ENCODE measurements at places on chromosomes 5 and 9.

GRCh38 chr5:123035918-123036390, 571 bp downstream of the PPIC start:
- no peaks in the 10 kb centered on the region for H3K36me3 ChIP-seq
- peak; percentile 76 for DNase-seq
- H3K27ac ChIP-seq = peak overlapping the region; percentile 29
- no peaks in the 10 kb centered on the region for H3K27me3 ChIP-seq
- H3K4me3 ChIP-seq = peak overlapping the region; percentile 67
- peaks cover 6% of the 10 kb centered on the region for H3K4me1 ChIP-seq

DNA sequence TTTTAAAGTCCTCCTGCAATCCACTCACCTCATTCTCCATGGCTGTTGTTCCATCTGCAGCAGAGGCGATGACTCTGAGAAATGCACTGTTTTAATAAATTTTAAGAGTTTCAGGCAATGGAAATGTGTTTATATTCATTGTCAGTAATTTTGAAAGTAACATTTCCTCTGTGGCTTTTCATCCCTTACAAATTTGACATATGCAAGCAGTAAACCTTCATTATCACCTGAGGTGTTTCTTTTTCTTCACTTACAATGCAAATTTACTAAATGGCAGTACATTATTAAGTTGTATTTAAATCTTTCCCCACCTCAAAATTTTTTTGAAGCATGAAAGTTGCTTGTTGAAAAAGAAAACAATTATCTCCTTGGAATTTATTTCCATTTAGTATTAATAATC, 136.9 kb downstream of the DIRAS2 start:
- no peak overlapping the region for H3K4me3 ChIP-seq
- no peaks in the 10 kb centered on the region for H3K36me3 ChIP-seq
- no peak overlapping the region for H3K27ac ChIP-seq
- no peak for DNase-seq
- H3K27me3 ChIP-seq = no peaks in the 10 kb centered on the region

DNA sequence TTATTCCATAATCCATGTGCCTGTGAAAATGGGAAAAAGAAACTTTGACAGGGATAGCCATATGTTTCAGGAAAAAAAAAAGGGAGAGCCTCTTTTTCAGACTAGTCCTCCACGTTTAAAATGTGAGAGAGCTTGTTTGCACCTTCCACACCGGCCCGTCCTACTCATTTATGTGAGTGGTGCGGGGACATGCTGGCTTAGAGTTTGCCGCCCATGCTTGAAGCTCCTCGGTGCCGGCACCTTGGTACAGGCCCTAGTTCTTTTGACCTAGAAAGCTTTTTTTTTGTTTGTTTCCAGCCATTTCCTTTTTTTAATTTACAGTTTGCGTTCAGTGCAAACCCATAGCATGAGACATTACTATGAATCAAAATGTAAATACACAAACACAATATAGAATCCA, 27.8 kb downstream of the PSAT1 start:
- no peaks in the 10 kb centered on the region for H3K4me1 ChIP-seq
- H3K4me3 ChIP-seq = no peak overlapping the region
- DNase-seq = no peak
- H3K27me3 ChIP-seq = no peaks in the 10 kb centered on the region
- no peak overlapping the region for H3K27ac ChIP-seq
- H3K36me3 ChIP-seq = peaks cover 91% of the 10 kb centered on the region

- no peak overlapping the region for H3K27ac ChIP-seq
- no peak for DNase-seq
- H3K27me3 ChIP-seq = no peaks in the 10 kb centered on the region
- H3K36me3 ChIP-seq = no peaks in the 10 kb centered on the region
Observed at GRCh38 chr9:78682216-78682615, 385.3 kb downstream of the PSAT1 start.

DNA sequence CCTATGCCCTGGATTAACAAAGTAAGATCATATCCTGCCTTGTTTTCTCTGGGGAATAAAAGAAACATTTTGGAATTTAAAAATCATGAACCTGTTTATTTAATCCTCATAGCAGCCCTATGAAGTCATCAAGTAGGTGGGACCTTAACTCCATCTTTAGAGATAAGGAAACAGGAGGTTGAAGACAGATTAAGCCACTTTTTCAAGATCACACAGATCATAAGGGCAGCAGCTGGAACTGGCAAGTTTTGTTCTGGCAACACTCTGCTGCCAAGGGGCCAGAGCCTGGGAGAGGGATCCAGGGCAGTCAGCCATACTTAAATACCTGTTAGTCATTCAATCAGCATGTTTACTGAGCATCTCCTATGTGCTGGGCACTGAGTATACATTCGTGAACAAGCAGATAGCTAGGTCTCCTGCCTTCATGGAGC, 63.7 kb downstream of the SLC1A1 start:
- H3K4me1 ChIP-seq = no peaks in the 10 kb centered on the region
- DNase-seq = no peak
- H3K27me3 ChIP-seq = no peaks in the 10 kb centered on the region
- H3K36me3 ChIP-seq = no peaks in the 10 kb centered on the region
- no peak overlapping the region for H3K4me3 ChIP-seq
- H3K27ac ChIP-seq = no peak overlapping the region

DNA sequence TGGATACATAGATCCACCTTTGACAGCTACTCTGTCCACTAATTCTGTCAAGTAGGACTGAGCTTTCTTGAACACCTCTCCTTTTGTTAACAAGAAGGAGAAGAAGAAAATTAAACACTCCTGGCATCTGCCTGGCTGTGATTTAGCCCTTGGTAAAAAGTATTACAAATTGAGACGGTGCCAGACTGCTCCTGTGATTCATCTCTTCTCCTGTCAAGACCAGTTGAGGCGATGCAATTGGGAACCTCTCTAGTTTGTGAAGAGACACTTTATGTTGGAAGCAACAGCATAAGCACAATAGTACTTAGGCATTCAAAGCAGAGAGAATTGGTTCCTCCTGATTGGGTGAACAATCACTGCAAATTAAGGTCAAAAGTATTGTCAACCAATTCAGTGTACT, 72.7 kb downstream of the GHR start:
- H3K4me1 ChIP-seq = peaks cover 11% of the 10 kb centered on the region
- H3K36me3 ChIP-seq = no peaks in the 10 kb centered on the region
- no peaks in the 10 kb centered on the region for H3K27me3 ChIP-seq
- no peak overlapping the region for H3K27ac ChIP-seq
- no peak overlapping the region for H3K4me3 ChIP-seq

DNA sequence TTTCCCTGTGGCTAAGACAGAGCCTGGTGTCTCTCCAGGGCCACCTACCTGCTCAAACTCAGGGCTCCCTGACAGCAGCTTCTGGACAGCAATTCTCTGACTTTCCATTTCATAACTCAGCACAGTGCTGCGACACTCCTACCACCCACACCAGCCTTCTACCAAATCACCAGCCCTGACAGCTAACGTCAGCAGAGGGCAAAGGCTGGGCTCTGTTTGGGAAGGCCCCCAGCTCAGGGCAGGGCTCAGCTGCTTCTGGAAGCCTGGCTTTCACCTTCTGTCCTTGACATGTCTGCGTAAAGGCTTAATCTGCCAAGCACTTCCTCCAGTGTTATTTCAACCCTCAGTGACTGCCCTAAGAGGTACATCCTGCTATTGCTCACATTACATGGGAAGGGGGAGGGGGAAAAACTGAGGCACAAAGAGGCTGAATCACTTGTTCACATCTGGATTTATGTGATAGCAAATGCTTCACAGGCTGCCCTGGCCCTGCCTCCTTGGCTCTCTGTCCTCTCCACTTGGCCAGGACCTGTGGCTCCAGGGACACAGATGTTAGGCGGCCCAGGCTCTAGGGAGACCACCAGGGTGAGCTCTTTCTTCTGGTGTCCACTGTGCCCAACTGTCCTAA, 102.5 kb upstream of the PANK3 start:
- H3K36me3 ChIP-seq = no peaks in the 10 kb centered on the region
- no peak overlapping the region for H3K4me3 ChIP-seq
- H3K4me1 ChIP-seq = no peaks in the 10 kb centered on the region

DNA sequence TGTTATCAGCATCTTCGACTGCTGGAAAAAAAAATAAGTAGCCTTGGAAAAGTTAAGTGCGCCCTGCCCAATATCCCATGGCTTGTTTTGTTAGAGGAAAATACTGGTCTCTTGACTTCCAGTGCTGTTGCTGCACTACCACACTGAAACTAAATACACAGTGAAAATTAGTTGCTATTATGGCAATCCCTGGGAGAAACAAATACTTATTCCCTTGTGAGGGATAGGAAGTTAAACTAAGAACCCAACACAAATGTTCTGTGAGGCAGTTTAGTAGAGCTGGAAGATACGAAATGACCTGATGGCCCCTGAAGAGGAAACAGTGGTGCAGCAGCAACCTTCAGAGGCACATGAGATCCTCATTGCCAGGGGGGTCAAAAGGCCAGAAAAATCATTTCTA, 164.0 kb downstream of the ARL15 start:
- DNase-seq = no peak
- no peak overlapping the region for H3K27ac ChIP-seq
- no peaks in the 10 kb centered on the region for H3K4me1 ChIP-seq
- H3K27me3 ChIP-seq = no peaks in the 10 kb centered on the region
- H3K36me3 ChIP-seq = no peaks in the 10 kb centered on the region

DNA sequence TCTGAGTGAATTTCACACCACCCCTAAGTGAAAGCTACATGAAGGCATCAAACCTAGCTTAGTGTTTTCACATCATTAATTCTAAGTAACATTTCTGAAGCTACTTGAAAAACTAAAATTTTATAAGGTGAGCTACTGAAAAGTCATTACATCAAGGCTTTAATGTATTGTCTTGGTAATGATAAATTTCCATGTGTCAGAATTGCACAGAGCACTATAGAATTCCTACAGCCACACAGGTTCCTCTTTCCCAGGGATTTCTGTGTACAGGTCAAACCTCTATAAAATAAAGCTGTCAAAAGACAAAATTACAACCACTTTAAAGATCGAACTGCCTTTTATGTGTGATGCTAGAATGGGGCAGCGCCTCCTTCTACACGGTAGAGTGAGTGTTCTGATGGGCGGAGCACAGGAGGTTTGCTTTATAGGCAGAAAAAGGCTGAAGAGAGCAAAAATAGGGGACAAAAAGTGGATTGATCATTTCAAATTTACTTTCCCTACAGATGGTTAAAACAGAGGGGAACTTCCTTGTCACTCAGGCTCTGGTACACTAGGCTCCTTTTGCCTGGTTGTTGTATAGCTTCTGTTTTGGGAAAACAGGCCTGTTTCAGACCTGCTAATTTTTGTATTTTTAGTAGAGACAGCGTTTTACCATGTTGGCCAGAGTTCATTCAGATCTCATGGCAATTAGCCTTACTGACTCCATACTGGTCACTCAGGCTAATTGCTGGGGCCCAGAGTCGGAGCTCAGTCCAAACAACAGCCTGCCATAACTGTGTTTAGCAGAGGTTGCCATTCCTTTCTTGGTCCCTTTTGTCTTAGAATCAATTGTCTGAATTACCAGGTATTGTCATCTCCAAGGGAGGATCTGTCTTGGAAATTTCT, 102.5 kb upstream of the BASP1 start:
- H3K4me3 ChIP-seq = no peak overlapping the region
- H3K27ac ChIP-seq = no peak overlapping the region
- H3K27me3 ChIP-seq = no peaks in the 10 kb centered on the region
- H3K36me3 ChIP-seq = no peaks in the 10 kb centered on the region
- DNase-seq = no peak

- no peak overlapping the region for H3K4me3 ChIP-seq
- H3K36me3 ChIP-seq = no peaks in the 10 kb centered on the region
- no peak overlapping the region for H3K27ac ChIP-seq
- peaks cover under 1% of the 10 kb centered on the region for H3K4me1 ChIP-seq
- no peaks in the 10 kb centered on the region for H3K27me3 ChIP-seq
Observed at GRCh38 chr5:10219068-10219467, 30.6 kb downstream of the ATPSCKMT start.

DNA sequence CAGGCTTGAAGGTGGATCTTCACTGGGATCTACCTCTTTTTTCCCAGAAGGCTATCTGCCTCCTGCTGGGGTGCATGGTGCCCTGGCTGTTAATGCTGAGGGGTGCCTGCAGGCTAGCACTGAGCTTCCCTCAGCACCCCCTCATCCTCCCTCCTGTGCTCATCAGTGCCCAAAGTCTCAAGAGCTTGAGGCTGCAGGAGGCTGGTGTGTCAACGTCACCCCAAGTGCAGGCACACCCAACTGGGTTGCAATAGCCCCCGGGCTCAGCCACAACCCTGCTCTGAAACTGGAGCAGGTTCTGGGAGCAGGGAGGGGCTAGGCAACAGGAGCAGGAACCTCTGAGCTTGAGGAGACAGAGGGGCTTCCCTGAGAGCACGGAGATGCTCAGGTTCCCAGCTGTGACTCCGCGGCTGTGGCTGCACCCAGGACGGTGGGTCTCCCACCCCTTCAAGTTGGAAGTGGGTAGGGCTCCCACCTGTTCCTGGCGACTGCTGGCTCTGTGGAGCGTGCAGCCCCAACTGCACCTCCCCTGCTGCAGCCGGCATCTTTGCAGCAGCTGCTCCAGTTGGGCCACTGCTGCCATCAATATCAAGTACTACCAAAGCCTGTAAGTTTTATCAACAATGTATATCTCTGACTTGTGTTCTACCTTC, 1266.6 kb upstream of the C9orf72 start:
- no peaks in the 10 kb centered on the region for H3K27me3 ChIP-seq
- no peaks in the 10 kb centered on the region for H3K36me3 ChIP-seq
- no peak overlapping the region for H3K27ac ChIP-seq

- DNase-seq = no peak
- no peak overlapping the region for H3K27ac ChIP-seq
- no peaks in the 10 kb centered on the region for H3K27me3 ChIP-seq
Observed at GRCh38 chr9:132001567-132001966, 78.1 kb downstream of the MED27 start.

- H3K36me3 ChIP-seq = peaks cover 87% of the 10 kb centered on the region
- H3K27ac ChIP-seq = no peak overlapping the region
- no peaks in the 10 kb centered on the region for H3K4me1 ChIP-seq
- DNase-seq = no peak
Observed at GRCh38 chr5:40762705-40763104, 6.9 kb upstream of the TTC33 start.

- peaks cover 12% of the 10 kb centered on the region for H3K4me1 ChIP-seq
- no peak overlapping the region for H3K27ac ChIP-seq
- no peak overlapping the region for H3K4me3 ChIP-seq
Observed at GRCh38 chr9:126519660-126520420, 93.9 kb upstream of the LMX1B start.

- no peaks in the 10 kb centered on the region for H3K4me1 ChIP-seq
- H3K27me3 ChIP-seq = peaks cover 8% of the 10 kb centered on the region
- H3K4me3 ChIP-seq = no peak overlapping the region
Observed at GRCh38 chr5:114789773-114790402, 379.8 kb downstream of the TRIM36 start.

DNA sequence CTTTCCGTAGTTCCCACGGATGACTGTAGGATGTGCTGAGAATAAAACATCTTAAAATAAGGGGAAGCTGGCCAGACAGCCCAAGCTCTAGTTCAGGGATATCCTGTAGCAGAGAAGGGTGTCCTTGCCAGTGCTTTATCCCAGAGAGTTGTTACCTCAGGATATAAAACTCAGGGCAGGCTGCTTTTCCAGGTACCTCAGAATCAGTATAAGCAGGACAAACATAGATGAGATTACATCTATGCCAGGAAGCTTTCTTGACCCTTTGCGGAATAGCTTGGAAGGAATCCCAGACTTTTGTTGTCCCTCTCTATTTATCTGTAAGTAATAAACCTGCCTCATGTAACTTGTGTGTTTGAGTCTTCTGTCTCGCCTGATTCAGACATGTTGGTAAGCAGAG, 565.7 kb downstream of the PRDM9 start:
- no peaks in the 10 kb centered on the region for H3K36me3 ChIP-seq
- DNase-seq = no peak
- H3K4me1 ChIP-seq = peaks cover 17% of the 10 kb centered on the region
- H3K27me3 ChIP-seq = no peaks in the 10 kb centered on the region
- no peak overlapping the region for H3K27ac ChIP-seq

GRCh38 chr5:173913686-173914321, 25.7 kb downstream of the CPEB4 start:
- H3K4me3 ChIP-seq = no peak overlapping the region
- no peaks in the 10 kb centered on the region for H3K27me3 ChIP-seq
- H3K4me1 ChIP-seq = peaks cover 7% of the 10 kb centered on the region
- no peak overlapping the region for H3K27ac ChIP-seq
- no peak for DNase-seq

All from RWPE2 (cell line).